ENCODE measurements at places on chromosomes 1 and 21.
A peak's percentile ranks its signal among the peaks of the same experiment; 100 is the strongest.

GRCh38 chr1:234920843-234921140, 207.8 kb downstream of the TOMM20 start:
- DNase-seq: no peak

DNA sequence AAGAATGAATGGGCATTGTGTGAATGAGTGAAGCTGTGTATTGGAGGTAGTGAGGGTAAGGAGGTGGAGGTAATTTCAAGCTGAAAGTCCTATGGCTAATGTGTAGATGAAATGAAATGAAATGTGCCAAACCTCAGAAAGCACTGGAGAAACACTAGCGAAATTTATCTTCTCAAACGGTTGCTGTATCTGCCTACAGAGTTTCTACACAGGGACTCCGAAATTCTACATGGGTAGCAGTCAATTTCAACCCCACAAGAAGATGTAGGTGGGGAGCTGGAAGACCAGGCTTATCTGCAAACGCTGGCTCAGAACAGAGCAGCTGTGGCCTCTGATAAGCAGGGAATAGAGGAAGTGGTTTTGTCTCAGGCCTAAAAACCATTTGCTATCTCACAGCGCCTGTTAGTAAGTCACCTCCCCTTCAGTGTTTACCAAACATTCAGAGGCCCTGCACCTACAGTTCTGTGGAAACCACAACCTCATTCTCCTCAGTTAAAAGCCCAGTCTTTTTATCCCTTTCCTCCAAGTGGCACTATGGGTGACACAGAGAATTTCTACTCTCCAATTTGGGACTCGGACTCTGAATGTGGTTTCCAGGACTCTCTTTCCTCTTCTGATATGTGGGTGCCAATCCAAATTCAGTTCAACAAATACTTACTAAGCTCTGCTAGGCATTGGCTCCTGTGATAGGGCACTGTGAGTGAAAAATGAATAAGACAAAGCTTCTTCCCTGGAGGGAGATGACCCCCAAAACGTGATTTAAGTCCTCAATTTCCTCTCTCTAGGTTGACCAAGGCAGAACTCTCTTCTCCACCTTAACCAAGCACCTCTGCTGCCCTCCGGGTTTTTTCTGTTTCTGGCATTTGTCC, 17.2 kb upstream of the SLAMF6 start:
- peak; percentile 80 for DNase-seq

- DNase-seq: no peak
These were observed 8.8 kb downstream of the TMCC2 start for GRCh38 chr1:205236526-205236925.

DNA sequence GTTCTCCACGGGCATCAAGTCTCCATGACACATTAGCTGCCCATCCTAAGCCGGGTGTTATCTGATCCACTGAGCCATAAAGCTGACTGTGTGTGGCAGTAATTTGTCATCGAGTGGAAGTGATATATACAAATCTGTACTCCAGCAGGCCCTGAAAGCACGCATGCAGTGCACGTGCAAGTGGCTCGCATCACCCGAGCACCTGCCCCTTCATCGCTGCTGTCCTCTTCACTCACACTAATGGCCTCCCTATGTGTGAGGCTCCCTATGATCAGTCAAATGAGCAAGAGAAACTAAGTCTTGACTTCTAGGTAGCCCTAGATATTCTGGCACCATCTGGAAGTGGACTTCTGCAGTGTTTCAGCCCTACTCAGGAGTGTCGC, 248.6 kb downstream of the MATN1 start:
- DNase-seq: no peak

DNA sequence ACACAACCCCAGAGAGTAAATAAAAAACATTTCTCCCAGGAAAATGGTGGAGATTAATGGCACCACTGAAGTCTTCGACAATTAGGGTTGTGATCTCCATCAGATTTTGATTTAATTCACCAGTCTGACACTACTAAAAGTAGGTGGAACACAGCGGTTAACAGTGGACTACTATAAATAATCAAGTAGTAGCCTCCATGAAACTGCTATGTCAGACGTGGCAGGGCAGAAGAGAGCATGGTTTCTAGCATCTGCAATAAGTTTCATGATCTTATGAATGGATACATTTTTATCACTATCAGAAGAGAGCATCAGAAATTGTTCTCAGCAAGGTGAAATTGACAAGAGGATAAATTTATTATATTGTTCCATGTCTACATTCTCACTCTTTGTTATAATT, 1706.6 kb downstream of the MRPL39 start:
- DNase-seq: no peak

- no peak for DNase-seq
These were observed 127.6 kb upstream of the F3 start for GRCh38 chr1:94669198-94669597.

- DNase-seq: no peak
These were observed 75.2 kb downstream of the PTPRU start for GRCh38 chr1:29311352-29312030.

DNA sequence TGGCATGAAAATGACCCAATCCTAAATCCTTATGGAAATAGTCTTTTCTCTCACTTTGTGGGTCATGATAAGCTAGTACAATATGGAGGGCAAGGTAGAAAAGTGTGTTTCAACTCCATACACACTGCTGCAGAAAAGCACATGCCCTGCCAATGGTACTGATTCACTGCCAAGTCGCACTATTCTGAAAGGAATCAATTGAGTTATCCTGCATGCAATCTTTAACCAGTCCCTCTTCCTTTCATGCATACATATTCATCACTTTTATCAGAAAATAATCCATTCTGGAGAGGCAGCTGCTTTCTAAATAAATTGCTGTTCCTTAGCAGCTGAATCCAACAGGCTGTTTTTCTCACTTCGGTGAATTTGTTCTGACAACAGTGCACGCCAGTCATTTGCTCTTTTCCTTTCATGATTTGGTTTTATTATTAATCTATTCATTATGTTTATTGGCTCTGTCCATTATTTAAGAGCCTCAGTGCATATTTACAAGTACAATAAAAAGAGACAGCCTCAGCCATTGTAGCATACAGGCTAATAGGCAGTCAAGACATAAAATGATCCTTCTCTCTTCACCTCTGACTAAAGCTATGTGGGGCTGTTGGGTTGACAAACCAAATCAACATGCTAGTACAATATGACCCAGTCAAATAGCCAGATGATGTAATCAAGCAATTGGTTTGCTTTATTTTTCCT, 108.8 kb downstream of the CHD1L start:
- DNase-seq: no peak

GRCh38 chr1:222077206-222077605, 335.3 kb upstream of the DUSP10 start:
- no peak for DNase-seq

DNA sequence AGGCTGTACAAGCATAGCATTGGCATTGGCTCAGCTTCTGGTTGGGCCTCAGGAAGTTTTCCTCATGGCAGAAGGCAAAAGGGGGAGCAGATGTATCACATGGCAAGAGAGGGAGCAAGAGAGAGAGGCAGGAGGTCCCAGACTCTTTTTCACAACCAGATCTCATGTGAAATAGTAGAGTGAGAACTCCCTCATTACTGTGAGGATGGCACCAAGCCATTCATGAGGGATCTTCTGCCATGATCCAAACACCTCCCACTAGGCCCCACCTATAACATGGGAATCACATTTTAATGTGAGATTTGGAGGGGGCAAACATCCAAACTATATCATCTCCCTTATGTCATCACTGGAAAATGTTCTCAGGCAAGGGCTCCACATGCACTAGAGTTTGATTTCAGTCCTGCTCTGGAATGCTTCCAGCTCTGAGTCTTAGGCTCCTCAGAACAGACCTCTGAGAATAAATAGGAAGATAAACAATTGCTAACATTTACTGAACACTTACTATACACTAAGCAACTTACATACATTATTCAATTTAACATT, 39.4 kb upstream of the VTCN1 start:
- DNase-seq: no peak

DNA sequence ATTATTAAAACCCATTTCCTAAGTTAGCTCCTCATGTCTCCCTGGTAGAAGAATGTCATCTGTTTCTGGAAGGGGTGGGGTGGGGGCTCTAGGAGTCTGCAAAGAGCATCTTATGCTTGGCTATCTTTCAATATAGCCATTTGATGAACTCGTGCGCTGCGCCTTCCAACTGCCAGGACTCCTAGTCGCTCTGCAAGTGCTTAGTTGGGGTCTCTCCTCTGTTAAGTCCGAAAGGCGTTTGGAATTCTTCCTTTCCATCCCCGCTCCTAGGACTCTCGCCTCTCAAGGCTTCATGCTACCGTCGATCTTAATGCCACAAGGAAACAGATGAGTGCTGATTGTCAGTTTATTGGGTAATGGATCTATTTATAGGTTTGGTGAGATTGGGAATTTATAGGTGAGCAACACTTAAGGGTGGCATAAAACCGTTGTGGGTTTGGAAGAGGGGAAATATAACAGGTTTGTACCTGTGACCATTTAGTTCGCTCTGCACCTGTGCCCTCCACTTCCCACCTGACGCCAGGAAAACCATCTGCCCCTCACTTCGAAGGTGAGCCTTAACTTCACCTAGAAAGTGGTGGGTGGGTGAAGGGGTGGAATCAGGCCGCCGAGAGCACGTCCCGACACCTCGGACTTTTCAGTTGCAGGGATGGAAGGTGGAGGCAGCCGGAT, 1.1 kb downstream of the KCNH1 start:
- DNase-seq: no peak

- DNase-seq: peak; percentile 93
These were observed 597 bp downstream of the PKN2 start for GRCh38 chr1:88684482-88685258.

- no peak for DNase-seq
These were observed 642 bp downstream of the SLC30A7 start for GRCh38 chr1:100896481-100896982.

DNA sequence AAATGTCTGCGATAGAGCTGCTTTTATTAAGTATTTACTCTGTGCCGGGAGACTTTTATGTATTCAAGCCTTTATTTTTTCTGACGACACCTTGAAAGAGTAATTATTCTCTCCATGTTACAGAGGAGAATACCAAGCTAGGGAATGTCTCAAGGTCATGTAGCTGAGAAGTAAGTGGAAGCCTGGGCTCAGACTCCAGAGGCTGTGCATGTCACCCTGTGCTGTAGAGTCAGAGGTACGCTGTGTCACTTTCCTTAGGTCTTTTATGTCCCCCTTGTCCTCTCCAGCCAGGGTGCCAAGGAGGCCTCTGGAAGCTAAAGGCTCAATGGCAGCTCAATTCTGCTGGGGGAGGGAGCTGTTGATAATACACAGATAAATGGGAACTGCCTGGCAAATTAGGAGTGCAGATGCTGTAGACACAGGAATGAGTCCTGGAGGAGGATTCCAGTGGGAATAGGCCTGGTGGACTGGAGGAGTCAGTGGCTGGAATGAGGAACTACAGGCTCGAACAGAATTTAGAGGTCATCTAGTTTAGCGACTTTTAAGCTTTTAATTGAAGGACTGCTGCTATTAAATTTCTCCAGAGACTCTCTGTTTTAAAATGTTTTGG, 9.3 kb upstream of the IL19 start:
- DNase-seq: no peak

- no peak for DNase-seq
These were observed 29.1 kb upstream of the SRP9 start for GRCh38 chr1:225748529-225748928.

GRCh38 chr1:117636637-117637425, 31.0 kb downstream of the TENT5C start:
- peak; percentile 64 for DNase-seq

- DNase-seq: no peak
These were observed 161.8 kb upstream of the PDE4B start for GRCh38 chr1:65630855-65631254.

GRCh38 chr1:161138431-161138830, 6.0 kb upstream of the DEDD start:
- no peak for DNase-seq

- peak; percentile 85 for DNase-seq
These were observed at the start of gene SUSD4 for GRCh38 chr1:223363856-223364684. SUSD4 (minus strand) TSS chr1:223364176; CDS start chr1:223363425, 751 bp downstream.

- no peak for DNase-seq
These were observed 789.7 kb upstream of the PRMT6 start for GRCh38 chr1:106266786-106267185.

DNA sequence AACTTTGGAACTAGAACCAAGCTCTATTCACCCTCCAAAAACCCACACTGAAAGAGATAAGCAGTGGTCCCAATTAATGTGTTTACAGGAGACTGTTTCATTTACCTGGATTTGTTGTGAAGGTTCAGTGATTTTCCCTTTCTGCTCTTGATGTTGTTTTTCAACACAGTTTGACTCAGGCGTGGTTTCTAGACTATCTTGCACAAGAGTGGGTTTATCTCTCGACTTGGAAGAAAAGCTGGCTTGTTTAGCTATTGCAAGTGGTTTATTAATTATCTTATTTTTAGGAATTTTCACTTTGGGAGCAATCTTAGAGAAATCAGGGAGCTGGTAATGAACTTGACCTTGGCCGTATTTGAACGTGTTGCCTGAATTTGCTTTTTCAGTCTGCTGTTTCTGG, 5.3 kb downstream of the AKNAD1 start:
- DNase-seq: no peak

- DNase-seq: no peak
These were observed 1.2 kb downstream of the RNASEL start for GRCh38 chr1:182587666-182588499.

GRCh38 chr1:200818248-200818647, 54.5 kb upstream of the GPR25 start:
- no peak for DNase-seq

DNA sequence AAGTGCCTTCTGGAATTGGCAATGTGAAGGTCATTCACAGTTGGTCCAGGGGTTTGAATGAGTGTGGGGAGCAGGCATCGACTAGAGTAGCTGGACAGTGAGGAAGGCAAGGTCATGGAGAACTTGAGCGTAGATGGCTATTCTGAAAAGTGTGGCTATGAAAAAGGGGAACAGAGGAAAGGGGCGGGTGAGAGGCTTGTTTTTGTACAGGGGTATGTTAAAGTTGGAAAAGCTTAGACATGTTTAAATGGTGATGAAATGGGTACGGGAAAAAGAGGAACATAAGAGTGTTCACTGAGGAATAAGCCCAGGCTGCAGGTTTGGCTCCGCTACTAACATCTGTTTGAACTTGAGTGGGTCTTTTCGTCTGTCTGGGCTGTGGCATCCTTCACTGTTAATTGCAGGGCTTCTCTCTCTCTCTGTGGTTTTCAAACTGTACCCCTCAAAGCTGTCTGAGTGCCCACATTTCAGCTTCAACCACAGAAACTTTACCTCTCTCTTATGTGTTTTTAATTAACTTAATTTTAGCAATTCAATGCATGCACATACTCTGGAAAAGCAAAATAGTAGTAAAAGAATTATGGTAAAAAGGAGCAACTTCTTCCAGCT, 70.8 kb upstream of the COA6 start:
- no peak for DNase-seq

DNA sequence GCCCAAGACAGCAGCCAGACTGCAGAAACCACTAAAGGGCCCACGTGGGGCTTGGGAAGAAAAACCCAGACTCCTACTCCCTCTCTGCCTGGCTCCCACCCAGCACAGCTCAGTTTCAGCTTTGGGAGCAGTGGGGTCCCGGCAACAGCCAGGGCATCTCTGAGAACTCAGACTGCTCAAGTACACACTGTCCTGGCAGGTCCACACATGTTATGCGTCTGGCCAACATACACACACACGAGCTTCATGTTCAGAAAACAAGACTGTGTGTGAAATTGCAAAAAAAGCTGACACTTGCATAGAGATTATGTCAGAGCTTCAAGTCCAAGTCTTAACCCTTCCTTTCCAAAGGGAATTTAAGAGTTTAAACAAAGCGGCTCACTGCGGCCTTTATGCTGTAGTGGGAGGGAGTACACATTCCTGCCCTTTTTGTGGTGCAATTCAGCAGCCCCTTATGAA, 136.6 kb upstream of the CD34 start:
- DNase-seq: no peak

GRCh38 chr1:185663332-185663731, 70.9 kb upstream of the HMCN1 start:
- DNase-seq: no peak

GRCh38 chr21:46017148-46017547, 35.6 kb downstream of the COL6A1 start:
- DNase-seq: no peak
